ENCODE measurements at places on chromosomes 1 and 21. TPM values are rescaled to one million over a fixed set of nuclear protein-coding genes. Genes with fewer than 3 reads are reported as not detected.

DNA sequence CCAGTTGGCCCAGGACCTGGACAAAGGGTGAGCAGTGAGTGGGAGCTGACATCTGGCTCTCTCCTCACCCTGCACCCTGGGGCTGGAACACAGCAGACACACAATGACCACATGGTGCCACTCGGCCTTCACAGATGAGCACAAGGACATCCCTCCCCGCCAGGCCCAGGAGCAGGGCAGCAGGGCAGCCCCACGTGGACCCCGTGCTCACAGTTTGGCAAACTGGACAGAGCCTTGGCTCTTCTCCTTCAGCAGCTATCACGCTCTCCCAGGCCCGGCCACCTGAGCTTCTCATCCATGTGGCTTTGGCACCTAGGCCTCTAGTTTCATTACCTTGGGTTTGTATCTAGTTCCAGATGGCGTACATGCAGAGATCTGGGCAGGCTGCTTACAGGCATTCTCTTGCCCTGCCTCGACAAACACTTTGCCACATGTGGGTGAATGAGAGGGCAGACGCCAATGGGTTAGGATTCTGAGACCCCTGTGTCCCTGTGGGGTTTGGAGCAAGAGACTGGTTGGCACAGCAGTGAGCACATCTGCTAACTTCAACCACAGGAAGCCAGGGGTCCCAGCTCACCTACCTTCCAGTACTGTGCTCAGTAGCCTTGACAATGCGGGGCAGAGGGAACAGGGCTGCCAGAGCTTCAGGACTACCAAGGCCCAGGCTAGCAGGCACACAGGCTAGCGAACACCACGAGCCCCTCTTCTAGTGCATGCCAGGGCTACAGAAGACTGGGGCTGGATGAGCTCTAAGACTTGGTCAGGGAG lies 3.4 kb upstream of the PTPRF start:
- peaks cover 82% of the 10 kb centered on the region for H3K27me3 ChIP-seq
- H3K27ac ChIP-seq, result no peak overlapping the region

GRCh38 chr1:34839526-34840305 lies 19.8 kb downstream of the SMIM12 start:
- no peak overlapping the region for H3K4me3 ChIP-seq
- H3K27ac ChIP-seq, result no peak overlapping the region
- DNase-seq, result no peak
- H3K4me1 ChIP-seq, result peaks cover 21% of the 10 kb centered on the region
- H3K27me3 ChIP-seq, result no peaks in the 10 kb centered on the region

DNA sequence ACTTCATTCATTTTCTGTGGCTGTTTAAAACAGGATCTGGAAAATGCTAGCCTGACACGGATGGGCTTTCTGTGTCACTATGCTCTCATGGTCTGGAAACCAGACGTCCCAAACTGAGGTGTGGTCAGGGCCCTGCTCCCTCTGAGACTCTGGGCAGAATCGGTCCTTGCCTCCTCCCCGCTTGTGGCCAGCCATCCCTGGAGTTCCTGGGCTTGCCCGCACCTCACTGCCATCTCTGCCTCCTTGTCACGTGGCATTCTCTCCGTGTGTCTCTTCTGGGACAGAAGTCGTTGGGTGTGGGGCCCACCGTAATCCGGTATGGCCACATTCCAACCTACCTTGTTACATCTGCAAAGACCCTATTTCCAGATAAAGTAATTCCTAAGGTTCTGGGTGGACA lies 10.1 kb upstream of the ACTRT2 start:
- peaks cover 3% of the 10 kb centered on the region for H3K36me3 ChIP-seq
- DNase-seq, result no peak
- peaks cover 28% of the 10 kb centered on the region for H3K27me3 ChIP-seq
- peaks cover 4% of the 10 kb centered on the region for H3K4me1 ChIP-seq

DNA sequence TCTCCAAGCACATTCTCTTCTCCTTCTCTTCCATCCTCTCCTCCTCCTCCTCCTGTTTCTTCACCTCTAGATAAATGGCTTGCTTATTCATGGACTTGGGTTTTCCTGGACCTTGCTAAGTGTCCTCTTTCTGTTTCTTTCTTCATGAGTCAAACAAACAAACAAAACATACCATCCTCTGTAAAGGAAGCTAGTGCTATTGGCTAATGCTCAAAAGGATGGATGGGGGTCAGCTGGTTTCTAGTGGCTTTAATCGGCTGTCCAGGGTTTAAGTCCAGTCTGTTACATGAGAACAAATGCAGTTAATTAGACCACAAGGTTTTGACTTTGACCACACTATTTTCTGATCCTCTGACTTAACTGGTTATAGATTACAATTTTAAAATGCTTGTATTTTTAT lies 83.8 kb upstream of the TSPAN2 start:
- H3K4me3 ChIP-seq, result no peak overlapping the region
- H3K36me3 ChIP-seq, result peaks cover 4% of the 10 kb centered on the region
- peaks cover 47% of the 10 kb centered on the region for H3K27me3 ChIP-seq

The BTBD19 gene
- 56.6 TPM for total RNA-seq

- no peak overlapping the region for H3K27ac ChIP-seq
- H3K4me1 ChIP-seq, result peaks cover 8% of the 10 kb centered on the region
- H3K4me3 ChIP-seq, result no peak overlapping the region
- no peak for DNase-seq
- H3K36me3 ChIP-seq, result no peaks in the 10 kb centered on the region
- peaks cover 15% of the 10 kb centered on the region for H3K27me3 ChIP-seq
Observed at GRCh38 chr1:31804098-31804497, 11.7 kb downstream of the SPOCD1 start.

GRCh38 chr1:54582566-54583306 lies 34.7 kb downstream of the ACOT11 start:
- no peak overlapping the region for H3K4me3 ChIP-seq
- no peak for DNase-seq
- H3K27me3 ChIP-seq, result no peaks in the 10 kb centered on the region
- peaks cover 2% of the 10 kb centered on the region for H3K36me3 ChIP-seq
- H3K4me1 ChIP-seq, result peaks cover 3% of the 10 kb centered on the region
- no peak overlapping the region for H3K27ac ChIP-seq

- no peaks in the 10 kb centered on the region for H3K36me3 ChIP-seq
- H3K27ac ChIP-seq, result no peak overlapping the region
- no peak for DNase-seq
- H3K4me3 ChIP-seq, result no peak overlapping the region
Observed at GRCh38 chr1:223609977-223610376, 55.5 kb downstream of the CAPN8 start.

DNA sequence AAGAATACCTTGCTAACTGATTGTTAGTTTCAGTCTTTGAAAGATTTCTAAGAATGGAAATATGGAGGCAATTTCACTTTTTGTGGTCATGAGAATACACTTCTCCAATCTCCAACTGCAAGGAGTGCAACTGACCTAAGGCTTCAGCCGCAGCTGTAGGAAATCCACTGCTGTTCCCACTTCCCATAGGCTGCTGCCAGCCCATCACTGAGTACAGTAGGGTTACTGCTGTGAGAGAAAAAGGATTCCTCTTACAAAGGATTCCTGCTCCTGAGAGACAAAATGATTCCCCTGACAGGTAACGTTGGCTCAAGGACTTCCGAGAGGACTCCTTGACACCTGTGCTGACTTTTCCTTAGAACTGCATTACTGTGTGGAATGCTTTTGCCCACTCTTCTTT lies 87.4 kb downstream of the ADGRL4 start:
- H3K4me1 ChIP-seq, result no peaks in the 10 kb centered on the region
- no peak overlapping the region for H3K4me3 ChIP-seq
- no peak overlapping the region for H3K27ac ChIP-seq
- no peaks in the 10 kb centered on the region for H3K36me3 ChIP-seq
- DNase-seq, result no peak
- H3K27me3 ChIP-seq, result no peaks in the 10 kb centered on the region

DNA sequence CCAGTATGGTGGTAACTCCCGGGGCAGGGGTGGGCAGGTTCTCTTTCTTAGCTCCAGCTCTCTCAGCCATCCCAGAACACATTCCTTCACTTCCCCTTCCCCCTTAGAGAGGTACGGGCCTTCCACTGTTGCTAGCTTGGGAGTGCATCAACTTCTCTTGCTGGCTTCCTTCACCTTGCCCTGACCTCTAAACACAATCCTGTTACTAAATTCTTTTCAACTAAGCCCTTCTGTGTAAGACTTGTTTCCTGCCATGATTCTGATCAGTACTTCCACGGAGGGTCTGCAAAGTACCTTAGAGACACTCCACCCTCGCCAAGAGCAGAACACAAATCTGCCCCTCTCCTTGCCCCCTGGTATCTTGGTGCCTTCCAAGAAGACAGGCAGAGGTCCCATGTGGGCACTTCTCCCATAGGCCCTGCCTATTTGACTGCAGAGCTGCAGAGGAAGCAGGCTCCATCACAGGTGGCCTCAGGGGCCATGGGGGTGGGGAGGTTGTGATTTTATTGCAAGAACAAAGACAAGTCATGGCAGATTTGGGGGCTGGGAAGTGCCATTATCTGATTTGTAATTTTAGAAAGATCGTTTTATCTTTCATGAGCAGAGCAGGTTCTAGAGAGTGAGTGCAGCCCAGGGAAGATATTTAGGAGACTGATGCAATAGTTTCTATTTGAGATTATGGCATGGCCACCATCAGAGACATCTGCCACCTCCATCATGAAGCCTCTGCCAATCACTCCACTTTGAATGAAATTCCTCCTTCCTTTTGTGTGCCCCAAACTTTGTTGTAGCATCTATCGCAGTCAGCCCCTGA lies 182.5 kb upstream of the JUN start:
- H3K27ac ChIP-seq, result peak overlapping the region; percentile 72
- H3K27me3 ChIP-seq, result no peaks in the 10 kb centered on the region
- H3K4me1 ChIP-seq, result peaks cover 19% of the 10 kb centered on the region
- no peak for DNase-seq
- H3K36me3 ChIP-seq, result no peaks in the 10 kb centered on the region
- H3K4me3 ChIP-seq, result no peak overlapping the region

The F11R gene
- 23.6 TPM for total RNA-seq

GRCh38 chr1:10712568-10713362 lies 83.7 kb downstream of the CASZ1 start:
- DNase-seq, result no peak
- H3K27me3 ChIP-seq, result peaks cover 42% of the 10 kb centered on the region
- H3K36me3 ChIP-seq, result no peaks in the 10 kb centered on the region
- peaks cover 3% of the 10 kb centered on the region for H3K4me1 ChIP-seq

The TTC22 gene
- total RNA-seq, result 11.2 TPM

- H3K27ac ChIP-seq, result no peak overlapping the region
- H3K27me3 ChIP-seq, result peaks cover 47% of the 10 kb centered on the region
- no peaks in the 10 kb centered on the region for H3K4me1 ChIP-seq
- H3K36me3 ChIP-seq, result peaks cover 3% of the 10 kb centered on the region
- DNase-seq, result no peak
Observed at GRCh38 chr1:115753361-115753760, 15.2 kb downstream of the CASQ2 start.

The OR2T33 gene
- not detected for total RNA-seq

The JMJD4 gene
- total RNA-seq, result 6.8 TPM

DNA sequence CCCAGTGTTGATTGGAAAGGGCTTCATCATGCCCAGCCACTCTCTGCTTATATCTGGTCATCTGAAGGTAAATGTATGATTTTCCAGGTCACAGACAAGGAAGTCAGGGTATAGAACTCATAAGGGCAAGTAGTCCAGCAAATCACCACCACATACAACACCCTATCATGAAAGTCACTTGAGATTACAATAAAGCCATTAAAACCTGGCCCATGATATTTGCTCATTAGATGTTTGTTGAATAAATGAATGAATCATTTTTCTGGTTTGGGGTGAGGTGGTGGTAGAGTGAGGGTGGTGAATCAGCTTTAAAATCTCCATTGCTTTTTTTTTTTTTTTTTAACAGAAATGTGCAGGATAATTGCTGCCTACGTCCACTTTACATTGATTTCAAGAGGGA lies 91.9 kb downstream of the TGFB2 start:
- H3K4me3 ChIP-seq, result no peak overlapping the region
- no peak overlapping the region for H3K27ac ChIP-seq
- no peaks in the 10 kb centered on the region for H3K4me1 ChIP-seq
- H3K27me3 ChIP-seq, result peaks cover 37% of the 10 kb centered on the region
- no peaks in the 10 kb centered on the region for H3K36me3 ChIP-seq

The MATN1 gene
- total RNA-seq, result 3.7 TPM

The TEKT2 gene
- total RNA-seq, result 0.29 TPM

DNA sequence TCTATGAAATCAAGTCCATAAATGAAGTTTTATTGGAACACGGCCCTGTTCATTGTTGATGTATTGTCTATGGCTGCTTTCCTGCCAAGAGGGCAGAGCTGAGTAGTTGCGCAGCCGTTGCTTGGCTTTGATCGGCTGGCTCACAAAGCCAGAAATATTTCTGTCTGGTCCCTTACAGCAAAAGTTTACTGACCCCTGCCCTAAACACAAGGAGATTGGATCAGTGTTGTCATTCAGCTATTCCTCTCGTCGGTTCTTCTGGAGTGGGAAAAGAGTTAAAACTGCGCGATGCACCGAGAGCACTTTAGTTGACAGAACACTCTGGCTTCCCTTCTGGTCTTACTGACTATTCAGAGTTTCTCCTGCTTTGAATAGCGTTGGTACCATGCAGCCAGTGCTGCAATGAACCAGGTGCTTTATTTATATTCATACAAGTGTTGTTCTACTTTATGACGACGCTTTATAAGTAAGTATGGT lies 868 bp downstream of the ZBTB40 start:
- peak overlapping the region; percentile 98 for H3K4me3 ChIP-seq
- peaks cover 2% of the 10 kb centered on the region for H3K36me3 ChIP-seq
- H3K27ac ChIP-seq, result peak overlapping the region; percentile 97

Data from T-helper 17 cell (primary cell).